ENCODE measurements at places on chromosomes 3 and 15.

- DNase-seq: peak; percentile 42
These were observed 88.6 kb downstream of the LPP start for GRCh38 chr3:188242436-188243123.

DNA sequence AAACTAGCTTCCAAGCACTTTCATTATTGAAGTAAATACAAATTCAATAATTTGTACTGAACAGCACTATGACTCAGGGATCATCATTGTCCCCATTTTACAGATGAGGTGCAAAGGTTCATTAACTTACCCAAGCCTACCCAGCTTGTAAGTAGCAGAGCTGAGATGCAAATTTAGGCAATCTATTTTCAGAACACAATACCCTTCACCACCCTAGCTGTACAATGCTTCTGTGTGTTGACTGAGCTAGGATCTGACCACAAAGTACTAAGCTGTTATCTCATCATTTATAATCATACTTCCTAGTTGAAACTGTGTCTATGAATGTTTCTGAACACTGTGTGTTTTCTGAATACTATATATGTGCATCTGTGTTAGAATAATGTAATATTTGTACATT is 3.2 kb upstream of the ILDR1 start:
- DNase-seq: no peak

DNA sequence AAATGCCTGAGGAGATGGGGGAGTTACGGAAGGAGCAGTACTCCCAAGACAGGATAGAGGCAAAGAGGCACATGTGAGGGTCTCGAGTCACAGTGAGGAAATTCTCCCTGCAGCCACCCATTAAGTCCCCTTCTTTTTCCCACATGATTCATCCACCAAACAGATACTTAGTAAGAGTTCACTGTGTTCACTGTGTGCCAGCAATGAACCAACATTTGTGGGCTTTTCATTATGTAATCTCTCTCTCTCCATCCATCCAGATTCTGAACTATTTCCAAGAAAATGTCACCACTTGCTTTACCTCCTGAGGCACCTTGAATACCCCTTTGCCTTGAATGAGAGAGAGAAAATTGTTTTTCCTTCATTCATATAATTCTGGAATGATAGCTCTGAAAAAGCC is 24.6 kb upstream of the LRRFIP2 start:
- peak; percentile 37 for DNase-seq

GRCh38 chr3:96434651-96435050 is 379.7 kb upstream of the EPHA6 start:
- DNase-seq: no peak

DNA sequence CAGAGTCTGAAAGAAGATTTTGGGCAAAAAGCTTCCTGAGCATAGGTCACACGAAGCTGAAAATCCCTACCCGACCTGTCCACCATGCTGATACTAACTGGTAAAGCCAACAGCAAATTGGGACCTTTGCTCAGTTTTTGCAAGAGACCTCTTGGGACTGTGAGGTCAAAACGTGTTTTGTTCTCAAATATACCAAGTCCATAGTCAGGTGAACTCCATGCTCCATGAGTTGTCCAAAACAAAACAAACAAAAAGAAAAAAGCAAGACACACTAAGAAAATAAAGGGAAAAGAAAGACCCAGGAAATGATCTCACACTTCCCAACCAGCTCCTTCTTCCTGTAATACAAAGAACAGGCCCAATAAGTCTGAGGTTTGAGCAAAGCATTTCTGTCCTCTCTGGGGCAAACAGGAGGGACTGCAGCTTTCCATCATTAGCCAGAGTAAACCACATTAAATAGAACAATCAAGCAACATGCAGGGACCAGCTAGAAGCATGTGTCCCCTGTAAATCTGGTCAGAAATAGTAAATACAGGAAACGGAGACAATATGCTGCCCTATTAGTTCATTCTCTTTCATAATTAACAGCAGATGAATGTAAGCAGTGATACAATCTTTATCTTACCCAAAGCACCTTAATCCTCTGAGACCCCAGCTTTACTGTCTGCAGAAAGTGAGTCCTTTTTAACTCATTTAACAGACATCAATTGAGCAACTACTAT is 125.0 kb upstream of the LIPC start:
- peak; percentile 51 for DNase-seq

GRCh38 chr3:161339517-161340500 is 31.5 kb downstream of the SPTSSB start:
- no peak for DNase-seq
